ENCODE measurements at places on chromosomes 3 and 15.

GRCh38 chr15:26873846-26874245 lies 7.0 kb downstream of the GABRA5 start:
- no peak for DNase-seq

DNA sequence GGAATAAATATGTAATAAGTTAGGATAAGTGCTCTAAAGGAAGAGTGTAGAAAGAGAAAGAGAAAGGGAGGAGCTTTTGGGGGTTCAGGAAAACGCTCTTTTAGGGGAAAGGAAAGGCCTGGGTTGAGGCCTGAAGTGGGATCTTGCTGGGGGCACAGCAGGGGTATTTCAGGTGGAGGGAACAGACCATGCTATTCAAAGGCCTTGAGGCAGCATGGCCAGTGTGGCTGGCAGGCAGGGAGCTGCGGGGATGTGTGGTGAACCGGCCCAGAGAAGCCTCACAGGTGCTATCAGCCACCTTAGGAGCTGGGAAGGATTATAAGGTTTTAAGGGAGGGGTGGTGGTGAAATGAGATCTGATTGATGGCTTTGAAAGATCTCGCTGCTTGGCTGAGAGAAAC lies 66.6 kb downstream of the LINGO1 start:
- DNase-seq: no peak

GRCh38 chr3:192299921-192300320 lies 427.4 kb downstream of the FGF12 start:
- no peak for DNase-seq

DNA sequence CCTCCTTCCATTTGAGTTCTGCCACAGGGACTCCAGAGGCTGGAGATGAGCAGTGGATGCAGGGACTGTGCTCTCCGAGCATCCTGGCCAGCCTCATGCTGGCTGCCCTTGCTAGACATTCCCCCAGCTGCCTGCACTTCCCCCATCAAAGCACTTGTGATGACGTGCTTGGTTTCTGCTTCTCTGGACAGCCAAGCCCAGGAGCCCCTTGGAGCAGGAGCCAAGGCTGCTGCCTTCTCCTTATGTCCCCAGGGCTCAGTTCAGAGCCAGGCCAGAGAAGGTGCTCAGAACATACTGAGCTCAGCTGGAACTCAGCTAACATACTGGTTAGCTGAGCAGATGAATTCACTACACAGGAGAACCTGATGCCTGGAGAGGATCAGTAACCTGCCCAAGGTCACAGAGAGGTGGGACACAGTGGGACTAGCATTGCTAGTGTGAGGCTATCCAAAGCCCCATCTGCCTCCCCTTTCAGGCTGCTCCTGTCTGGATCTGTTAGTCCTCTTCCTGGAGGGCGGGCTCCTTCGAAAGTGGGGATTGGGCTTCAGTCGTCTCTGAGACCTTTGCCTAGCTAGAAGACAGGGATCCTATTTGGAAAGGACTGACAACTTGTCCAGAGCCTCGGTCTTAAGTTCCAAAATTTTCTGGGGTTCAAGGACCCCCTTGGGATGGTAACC lies 4.3 kb downstream of the PCBP4 start:
- no peak for DNase-seq

DNA sequence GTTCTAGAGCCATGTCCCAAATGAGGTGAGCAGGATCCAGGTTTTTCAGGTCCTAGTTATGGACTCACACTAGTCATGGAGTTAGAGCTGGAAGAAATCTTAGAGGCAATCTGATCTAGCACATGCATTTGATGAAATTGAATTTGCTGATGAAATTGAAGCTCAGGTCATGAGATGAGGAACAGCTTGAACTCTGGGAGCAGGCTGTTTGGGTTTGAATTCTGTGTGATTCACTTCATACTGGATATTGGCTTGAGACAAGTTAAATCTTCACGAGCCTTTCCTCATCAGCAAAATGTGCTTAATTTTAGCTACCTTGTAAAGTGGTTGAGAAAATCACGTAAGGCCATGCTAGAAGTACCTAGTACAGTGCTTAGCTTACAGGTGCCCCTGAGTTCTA lies 33.5 kb upstream of the PARL start:
- DNase-seq: no peak

GRCh38 chr3:143885780-143886427 lies 37.6 kb upstream of the SLC9A9 start:
- DNase-seq: no peak

GRCh38 chr3:122572940-122573412 lies 4.5 kb upstream of the PARP15 start:
- DNase-seq: no peak

- DNase-seq: no peak
These were observed 990 bp downstream of the MYNN start for GRCh38 chr3:169774186-169774585.

- no peak for DNase-seq
These were observed 6.3 kb upstream of the MUC20 start for GRCh38 chr3:195714380-195715011.

GRCh38 chr3:158452334-158452733 lies 118.7 kb upstream of the MLF1 start:
- no peak for DNase-seq

- DNase-seq: no peak
These were observed 9.8 kb downstream of the P2RY14 start for GRCh38 chr3:151268267-151269235.

GRCh38 chr3:99895703-99896441 lies 78.2 kb downstream of the CMSS1 start:
- DNase-seq: no peak

DNA sequence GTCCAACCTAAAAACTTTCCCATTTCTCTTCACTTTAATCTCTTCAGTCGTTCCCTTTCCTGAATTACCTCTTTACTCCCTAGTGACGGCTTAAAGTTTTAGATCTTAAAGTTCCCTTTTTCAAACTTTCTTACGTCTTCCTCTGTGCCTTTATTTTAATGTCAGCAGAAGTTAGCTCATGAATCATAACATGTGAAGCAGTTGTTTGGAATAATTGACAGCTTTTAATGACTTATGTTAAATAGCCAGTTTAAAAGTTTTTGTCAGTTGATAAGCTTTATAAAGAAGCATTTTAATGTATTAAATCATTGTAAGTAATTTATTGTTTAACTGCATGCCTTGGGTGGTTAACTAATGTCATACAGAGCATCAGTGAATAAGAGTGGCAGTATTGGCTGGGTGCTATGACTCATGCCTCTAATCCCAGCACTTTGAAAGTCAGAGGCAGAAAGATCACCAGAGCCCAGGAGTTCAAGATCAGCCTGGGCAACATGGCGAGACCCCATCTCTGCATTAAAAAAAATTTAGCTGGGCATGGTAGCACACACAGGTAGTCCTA lies 33.9 kb downstream of the PIK3CA start:
- no peak for DNase-seq

- DNase-seq: no peak
These were observed 9.6 kb downstream of the NMD3 start for GRCh38 chr3:161230621-161231171.

- no peak for DNase-seq
These were observed 8.8 kb downstream of the TBC1D23 start for GRCh38 chr3:100269410-100270214.

DNA sequence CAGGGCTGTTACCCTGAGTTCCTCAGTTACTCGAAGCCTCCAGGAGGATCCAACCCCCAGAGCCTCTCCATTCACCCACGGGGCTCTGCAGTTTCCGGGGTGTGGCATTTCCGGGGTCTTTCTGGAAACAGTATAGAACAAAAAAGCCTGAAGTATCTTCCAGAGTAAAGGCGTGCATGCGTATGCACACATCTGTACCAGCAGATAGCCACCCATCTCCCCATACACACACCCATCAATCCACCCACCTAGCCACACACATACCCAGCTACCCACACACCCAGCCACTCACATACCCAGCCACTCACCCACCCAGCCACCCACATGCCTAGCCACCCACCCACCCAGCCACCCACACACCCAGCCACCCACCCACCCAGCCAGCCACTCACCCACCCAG lies 2.9 kb upstream of the DNAJB8 start:
- no peak for DNase-seq

GRCh38 chr15:34065941-34066340 lies 26.9 kb upstream of the AVEN start:
- peak; percentile 26 for DNase-seq

DNA sequence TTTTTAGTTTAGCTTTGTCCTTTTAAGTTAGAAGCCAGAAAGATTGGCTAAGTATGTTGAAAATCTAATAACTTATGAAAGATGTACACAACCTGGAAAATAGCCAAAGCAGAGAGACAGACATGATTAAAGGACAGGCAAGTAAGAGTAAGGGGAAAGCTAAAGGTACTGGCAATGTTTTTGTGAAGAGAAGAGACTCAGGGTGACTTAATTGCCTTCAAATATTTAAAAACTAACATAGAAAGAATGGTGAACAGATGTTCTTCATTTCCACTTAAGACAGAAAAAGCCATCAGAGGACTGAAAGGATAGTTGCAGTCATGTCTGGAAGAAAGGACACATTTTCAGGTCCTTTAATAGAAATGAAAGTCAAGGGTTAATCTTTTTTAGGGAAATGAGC lies 68.8 kb downstream of the ZNF385D start:
- no peak for DNase-seq

DNA sequence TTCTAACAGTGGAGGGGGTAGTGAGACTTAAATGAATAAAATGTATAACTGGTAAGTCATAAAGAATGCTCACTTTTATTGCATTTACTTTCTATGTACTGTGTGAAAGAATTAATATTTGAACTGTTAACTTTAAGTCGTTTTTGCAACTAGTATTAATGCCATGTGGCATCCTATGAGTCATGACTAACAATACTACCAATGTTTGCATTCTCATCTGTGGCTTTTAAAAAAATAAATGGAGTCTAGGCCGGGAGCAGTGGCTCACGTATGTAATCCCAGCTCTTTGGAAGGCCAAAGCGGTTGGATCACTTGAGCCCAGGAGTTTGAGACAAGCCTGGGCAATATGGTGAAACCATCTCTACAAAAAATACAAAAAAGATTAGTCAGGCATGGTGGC lies 5.2 kb downstream of the C3orf49 start:
- DNase-seq: no peak

DNA sequence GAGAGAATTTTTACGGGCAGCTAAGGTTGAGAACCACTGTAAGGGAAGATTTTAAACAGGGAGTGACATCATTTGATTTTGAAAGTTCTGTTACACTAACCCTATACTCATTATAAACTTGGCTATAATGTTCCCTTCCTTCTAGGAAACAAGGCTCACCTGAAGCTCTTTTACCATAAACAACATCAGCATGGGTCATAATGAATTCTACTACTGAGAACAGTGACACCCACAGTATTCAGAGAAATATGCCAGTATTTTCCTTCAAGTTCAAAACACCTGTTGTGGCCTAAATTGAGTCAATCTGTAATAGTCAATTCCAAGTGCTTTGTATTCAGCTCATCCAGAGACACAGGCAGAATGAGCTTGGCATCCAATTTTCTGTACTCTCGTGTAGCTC lies 175.3 kb upstream of the STT3B start:
- DNase-seq: no peak

All from urinary bladder (tissue), 4 donors.